ENCODE measurements at places on chromosomes 4 and X.
A peak's percentile ranks its signal among the peaks of the same experiment; 100 is the strongest.

GRCh38 chrX:15619053-15619755 lies 18.4 kb upstream of the ACE2 start:
- no peak for DNase-seq
- peaks cover 3% of the 10 kb centered on the region for H3K27me3 ChIP-seq
- no peaks in the 10 kb centered on the region for H3K4me1 ChIP-seq
- H3K36me3 ChIP-seq: no peaks in the 10 kb centered on the region
- H3K4me3 ChIP-seq: no peak overlapping the region
- no peak overlapping the region for H3K27ac ChIP-seq

- no peak overlapping the region for H3K4me3 ChIP-seq
- H3K27me3 ChIP-seq: no peaks in the 10 kb centered on the region
- no peak overlapping the region for H3K27ac ChIP-seq
- no peak for DNase-seq
Observed at GRCh38 chrX:154829926-154830442, 4.5 kb downstream of the SMIM9 start.

- no peak overlapping the region for H3K4me3 ChIP-seq
- no peaks in the 10 kb centered on the region for H3K36me3 ChIP-seq
- H3K4me1 ChIP-seq: no peaks in the 10 kb centered on the region
Observed at GRCh38 chr4:24753519-24753918, 41.9 kb upstream of the SOD3 start.

DNA sequence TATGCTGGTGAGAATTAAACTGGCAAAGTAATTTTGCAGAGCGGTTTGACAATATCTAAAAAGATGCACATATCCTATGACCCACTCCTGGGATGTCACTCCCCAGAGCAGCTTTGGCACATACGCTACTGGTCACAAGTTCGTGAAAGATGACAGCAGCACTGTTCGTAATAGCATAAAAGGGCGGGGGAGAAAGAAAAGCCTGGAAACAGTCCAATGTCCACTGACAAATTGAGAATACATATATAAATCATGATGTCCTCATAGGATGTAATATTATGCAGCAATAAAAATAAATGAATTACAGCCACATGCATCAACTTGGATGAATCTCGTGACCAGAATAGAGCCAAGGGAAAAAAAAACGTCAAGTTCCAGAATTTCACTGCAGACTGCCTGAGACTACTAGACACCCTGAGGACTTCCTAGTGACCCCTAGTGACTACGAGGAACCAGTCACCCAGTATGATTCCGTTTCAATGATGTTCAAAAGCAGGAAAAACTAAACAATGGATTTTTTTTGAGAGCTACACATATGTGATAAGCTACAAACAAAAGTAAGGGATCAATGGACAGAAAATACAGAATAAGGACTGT lies 1.8 kb downstream of the PCSK1N start:
- DNase-seq: no peak
- H3K4me3 ChIP-seq: peak overlapping the region; percentile 2
- peaks cover 18% of the 10 kb centered on the region for H3K4me1 ChIP-seq

DNA sequence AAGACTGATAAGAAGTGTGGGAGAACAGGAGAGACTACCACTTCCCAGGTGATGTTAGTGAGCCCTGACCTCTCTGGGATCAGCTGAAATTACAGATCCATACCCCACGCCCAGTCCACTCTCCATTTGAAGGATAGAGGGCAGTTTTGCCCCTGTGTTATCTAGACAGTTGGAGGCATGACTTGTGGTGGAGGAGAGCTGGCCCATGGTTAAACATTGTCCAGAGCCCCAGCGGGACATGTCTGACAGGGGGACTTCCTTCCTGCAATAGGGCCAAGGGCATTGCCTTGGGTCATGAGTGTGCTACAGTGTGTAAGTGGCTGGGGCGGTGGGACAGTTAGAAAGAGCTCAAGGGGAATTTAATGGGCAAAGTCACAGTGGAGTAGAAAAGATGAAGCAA lies 181.1 kb downstream of the MID1IP1 start:
- no peaks in the 10 kb centered on the region for H3K4me1 ChIP-seq
- DNase-seq: no peak
- no peak overlapping the region for H3K27ac ChIP-seq
- H3K36me3 ChIP-seq: no peaks in the 10 kb centered on the region

- peaks cover 35% of the 10 kb centered on the region for H3K36me3 ChIP-seq
- no peaks in the 10 kb centered on the region for H3K27me3 ChIP-seq
- H3K4me1 ChIP-seq: no peaks in the 10 kb centered on the region
- no peak overlapping the region for H3K27ac ChIP-seq
- no peak for DNase-seq
Observed at GRCh38 chrX:131746491-131746968, 202.7 kb downstream of the OR13H1 start.

- DNase-seq: no peak
- H3K36me3 ChIP-seq: no peaks in the 10 kb centered on the region
- H3K27ac ChIP-seq: no peak overlapping the region
- no peaks in the 10 kb centered on the region for H3K27me3 ChIP-seq
Observed at GRCh38 chr4:156983366-156983765, 11.8 kb upstream of the PDGFC start.

GRCh38 chr4:37603070-37603468 lies 83.1 kb downstream of the RELL1 start:
- peaks cover 2% of the 10 kb centered on the region for H3K36me3 ChIP-seq
- peaks cover 4% of the 10 kb centered on the region for H3K27me3 ChIP-seq
- H3K27ac ChIP-seq: no peak overlapping the region
- DNase-seq: peak; percentile 83

- H3K4me3 ChIP-seq: no peak overlapping the region
- DNase-seq: no peak
- H3K27ac ChIP-seq: no peak overlapping the region
- H3K36me3 ChIP-seq: no peaks in the 10 kb centered on the region
- no peaks in the 10 kb centered on the region for H3K4me1 ChIP-seq
Observed at GRCh38 chr4:172141025-172141424, 327.8 kb downstream of the GALNTL6 start.

GRCh38 chrX:17597836-17598439 lies 139.4 kb upstream of the SCML1 start:
- H3K4me1 ChIP-seq: peaks cover 3% of the 10 kb centered on the region
- peaks cover 4% of the 10 kb centered on the region for H3K27me3 ChIP-seq
- H3K4me3 ChIP-seq: no peak overlapping the region

DNA sequence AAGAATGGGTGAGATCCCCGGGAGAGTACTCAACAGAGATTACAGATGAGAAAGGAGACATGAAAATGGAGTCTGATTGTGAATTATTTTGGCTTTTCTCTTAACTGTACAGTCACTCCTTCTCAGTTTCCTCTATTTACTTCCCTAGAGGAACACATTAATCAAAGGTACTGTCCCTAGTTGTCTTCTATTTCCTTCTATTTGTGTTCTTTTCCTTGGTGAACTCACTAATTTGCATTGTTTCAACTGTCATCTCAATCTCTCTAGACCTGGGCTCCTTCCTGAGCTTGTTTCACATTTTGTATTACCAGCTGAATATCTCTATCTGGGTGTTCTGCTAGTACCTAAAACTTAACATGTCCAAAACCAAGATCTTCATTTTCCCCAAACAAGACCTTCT lies 59.8 kb downstream of the ABCB7 start:
- H3K4me1 ChIP-seq: no peaks in the 10 kb centered on the region
- H3K27ac ChIP-seq: no peak overlapping the region
- H3K27me3 ChIP-seq: no peaks in the 10 kb centered on the region

DNA sequence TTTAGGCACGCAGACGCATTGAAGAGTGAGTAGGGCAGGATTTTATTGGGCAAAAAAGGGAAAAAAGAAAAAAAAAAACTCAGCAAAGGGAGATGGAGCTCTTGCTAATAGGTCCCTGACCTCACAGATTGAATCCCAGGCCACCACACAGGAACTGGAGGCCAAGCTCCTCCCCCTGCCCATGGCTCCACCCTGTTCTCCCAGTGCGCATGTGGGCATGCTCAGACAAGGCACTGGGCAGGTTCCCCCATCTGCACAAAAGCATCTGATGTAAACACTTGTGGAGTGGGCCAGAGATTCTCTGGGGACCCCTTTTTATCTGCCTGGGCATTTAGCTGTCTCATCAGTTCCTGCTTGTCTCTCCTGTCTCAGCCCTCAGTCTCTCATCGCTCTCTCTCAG lies 9.5 kb downstream of the FRMD7 start:
- no peaks in the 10 kb centered on the region for H3K36me3 ChIP-seq
- H3K27ac ChIP-seq: no peak overlapping the region
- DNase-seq: no peak
- no peaks in the 10 kb centered on the region for H3K4me1 ChIP-seq
- no peaks in the 10 kb centered on the region for H3K27me3 ChIP-seq

DNA sequence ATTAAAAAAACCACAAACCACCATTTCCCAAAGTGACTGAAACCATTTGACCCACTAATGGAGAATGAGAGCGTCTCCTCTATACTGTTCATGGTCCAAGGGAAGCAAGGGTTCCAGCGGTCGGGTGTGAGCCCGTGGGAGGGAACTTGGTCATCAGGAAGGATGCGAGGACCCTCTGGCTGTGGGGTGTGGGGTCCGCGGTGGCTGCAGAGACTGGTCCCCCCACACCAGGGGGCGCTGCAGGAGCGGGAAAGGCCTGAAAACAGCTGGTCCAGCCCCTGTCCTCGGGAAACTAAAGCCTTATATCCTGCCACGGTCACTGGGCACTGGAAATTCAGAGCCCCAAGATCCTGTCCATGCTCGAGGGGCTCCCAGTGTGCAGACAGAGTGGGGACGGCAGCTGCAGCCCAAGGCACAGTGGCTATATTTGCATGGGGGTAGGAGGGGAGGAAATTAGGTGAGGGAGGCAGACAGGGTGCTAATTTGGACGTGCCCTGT lies 4.3 kb downstream of the BLOC1S4 start:
- H3K36me3 ChIP-seq: peaks cover 9% of the 10 kb centered on the region
- H3K27ac ChIP-seq: no peak overlapping the region
- peaks cover 31% of the 10 kb centered on the region for H3K4me1 ChIP-seq
- DNase-seq: peak; percentile 87

DNA sequence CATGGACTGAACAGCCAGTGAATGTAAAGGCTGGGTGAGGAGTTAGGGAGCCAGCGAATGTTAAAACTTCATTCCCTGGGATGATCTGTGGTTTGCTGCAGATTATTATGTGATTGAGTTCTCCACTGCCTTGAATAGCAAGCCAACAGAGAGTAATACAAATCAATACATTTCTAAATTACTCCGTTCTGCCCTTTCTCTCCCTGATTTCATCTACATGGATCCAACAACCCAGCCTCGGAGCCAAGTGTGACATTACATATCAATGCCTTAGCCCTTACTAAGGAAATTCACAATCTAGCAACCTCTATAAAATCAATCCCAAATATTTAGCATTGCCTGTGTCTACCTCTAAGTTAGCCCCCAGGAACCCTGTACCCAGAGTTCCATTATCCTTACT lies 11.0 kb downstream of the HSD17B13 start:
- H3K27ac ChIP-seq: no peak overlapping the region
- H3K4me1 ChIP-seq: no peaks in the 10 kb centered on the region
- no peak overlapping the region for H3K4me3 ChIP-seq

- no peaks in the 10 kb centered on the region for H3K27me3 ChIP-seq
- no peak overlapping the region for H3K27ac ChIP-seq
- DNase-seq: no peak
- no peaks in the 10 kb centered on the region for H3K36me3 ChIP-seq
- H3K4me3 ChIP-seq: no peak overlapping the region
- H3K4me1 ChIP-seq: no peaks in the 10 kb centered on the region
Observed at GRCh38 chr4:156931267-156931666, 40.3 kb downstream of the PDGFC start.

- DNase-seq: no peak
- H3K27ac ChIP-seq: no peak overlapping the region
- H3K4me1 ChIP-seq: no peaks in the 10 kb centered on the region
- H3K27me3 ChIP-seq: peaks cover 4% of the 10 kb centered on the region
Observed at GRCh38 chr4:78481180-78481579, 70.4 kb upstream of the ANXA3 start.

DNA sequence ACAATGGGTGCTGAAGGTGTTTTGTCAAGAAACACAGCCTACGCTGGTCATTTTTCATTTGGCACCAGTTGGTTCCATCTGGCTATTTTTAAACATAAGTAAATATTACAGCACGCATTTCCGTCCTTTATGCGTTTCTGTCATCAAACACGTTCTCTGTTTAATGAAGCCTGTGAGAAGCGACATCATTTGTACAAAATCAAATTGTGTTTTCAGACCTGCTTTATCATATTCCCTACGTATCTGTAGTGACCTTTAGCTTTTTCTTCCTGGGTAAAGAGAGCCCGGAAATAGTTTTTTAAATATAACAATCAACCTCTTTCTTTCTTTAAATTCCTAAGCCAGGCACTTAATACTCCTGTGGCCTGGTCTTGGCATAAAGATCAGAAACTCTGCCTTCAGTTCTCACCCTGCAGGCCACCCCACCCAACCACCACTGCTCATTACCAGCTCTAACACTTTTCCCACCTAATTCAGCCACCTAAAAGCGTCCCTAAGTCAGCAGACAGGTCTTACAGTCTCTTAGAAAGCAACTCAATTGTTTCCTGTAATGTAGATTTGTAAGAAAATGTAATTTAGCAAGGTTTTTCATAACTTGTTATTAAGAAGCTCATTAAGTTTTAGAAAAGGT lies 30.4 kb downstream of the ACSL1 start:
- peaks cover 30% of the 10 kb centered on the region for H3K4me1 ChIP-seq
- H3K36me3 ChIP-seq: peaks cover 7% of the 10 kb centered on the region
- no peak overlapping the region for H3K4me3 ChIP-seq

DNA sequence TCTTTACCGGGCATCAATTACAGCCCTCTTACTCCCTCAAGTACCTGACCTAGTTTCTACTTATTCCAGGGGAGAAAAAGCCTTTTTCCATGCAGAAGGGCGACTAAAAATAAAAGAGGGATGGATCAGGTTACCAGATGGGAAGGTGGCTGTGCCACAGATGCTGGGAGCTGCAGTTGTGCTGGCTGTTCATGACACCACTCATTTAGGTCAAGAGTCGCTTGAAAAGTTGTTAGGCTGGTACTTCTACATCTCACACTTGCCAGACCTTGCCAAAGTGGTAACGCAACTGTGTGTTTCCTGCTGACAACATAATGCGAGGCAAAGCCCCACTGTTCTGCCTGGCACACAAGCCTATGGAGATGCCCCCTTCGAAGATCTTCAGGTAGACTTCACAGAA lies 148.4 kb upstream of the FGF16 start:
- no peak for DNase-seq
- no peaks in the 10 kb centered on the region for H3K27me3 ChIP-seq
- H3K4me1 ChIP-seq: no peaks in the 10 kb centered on the region
- H3K27ac ChIP-seq: no peak overlapping the region
